Kasumi-1 (cell line): ENCODE measurements at places on chromosomes 12 and 14.
A peak's percentile ranks its signal among the peaks of the same experiment; 100 is the strongest.

GRCh38 chr14:22337521-22337920 is 251.5 kb downstream of the DAD1 start:
- no peak for DNase-seq

DNA sequence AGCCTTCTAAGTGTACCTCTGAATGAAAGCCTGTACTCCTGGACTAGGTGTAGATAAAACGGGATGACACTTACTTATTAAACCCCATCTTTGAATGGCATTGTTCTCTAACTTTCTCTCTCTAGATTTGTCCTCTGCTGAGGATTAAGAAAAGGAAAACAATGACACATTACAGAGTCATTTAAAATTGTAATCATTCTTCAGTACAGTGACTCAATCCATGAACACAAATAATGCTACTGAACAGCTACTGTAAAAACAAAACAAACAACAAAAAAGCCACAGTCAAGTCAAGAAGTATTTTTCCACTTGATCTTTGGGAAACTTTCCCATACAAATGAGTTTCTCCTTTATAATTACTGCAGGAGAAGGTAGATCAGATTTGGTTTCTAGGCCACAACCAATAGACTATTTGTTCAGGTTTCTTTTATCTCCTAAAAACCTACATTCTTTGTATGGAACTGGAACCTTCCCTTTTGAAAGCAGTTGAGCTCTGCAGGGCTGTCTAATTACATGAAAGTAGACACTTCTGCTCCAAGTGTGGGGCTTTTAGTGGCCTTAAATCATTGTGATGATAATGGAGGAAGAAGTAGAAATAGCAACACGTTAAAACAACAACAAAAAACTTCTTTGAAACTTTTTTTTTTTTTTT is 219.1 kb downstream of the ESR2 start:
- no peak for DNase-seq

DNA sequence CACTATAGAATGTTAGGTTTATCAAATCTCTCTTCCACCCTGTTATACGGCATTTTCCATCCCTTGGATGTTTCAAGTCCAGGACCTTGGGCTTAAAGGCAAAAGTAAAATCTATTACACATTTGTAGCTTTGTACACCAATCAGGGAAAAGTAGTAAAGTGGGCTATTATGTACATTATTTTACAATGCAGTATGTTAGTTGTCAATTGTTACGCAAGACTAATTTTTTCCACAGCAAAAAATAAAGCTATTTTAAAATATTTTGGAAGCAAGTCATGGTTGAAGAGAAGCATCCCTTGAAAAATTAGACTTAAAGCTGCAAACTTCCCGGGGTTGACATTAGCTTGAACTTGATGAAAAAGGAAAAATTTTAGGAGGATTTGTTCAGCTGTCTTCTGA is 476.2 kb downstream of the DIO2 start:
- no peak for DNase-seq

DNA sequence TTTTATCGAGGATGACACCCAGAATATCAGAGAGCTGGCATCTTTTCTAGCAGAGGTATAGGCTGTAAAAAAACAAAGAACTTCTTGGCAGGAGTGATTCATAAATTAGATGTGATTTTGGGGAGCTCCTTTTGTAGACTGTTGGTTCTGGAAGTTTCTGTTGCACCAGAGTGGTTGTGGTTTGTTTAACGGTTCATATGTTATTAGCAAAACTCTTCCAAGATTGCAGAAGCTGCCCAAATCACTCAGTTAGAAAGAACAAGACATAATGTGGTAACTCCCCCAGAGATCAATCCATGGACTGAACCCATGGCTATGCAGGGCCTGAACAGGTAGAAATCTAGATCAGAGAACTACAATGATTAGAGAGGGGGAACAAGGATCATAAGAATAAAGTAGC is 6.7 kb upstream of the RNASE10 start:
- DNase-seq: peak; percentile 24

GRCh38 chr12:27333403-27334009 is 870 bp downstream of the BMAL2 start:
- DNase-seq: peak; percentile 31

DNA sequence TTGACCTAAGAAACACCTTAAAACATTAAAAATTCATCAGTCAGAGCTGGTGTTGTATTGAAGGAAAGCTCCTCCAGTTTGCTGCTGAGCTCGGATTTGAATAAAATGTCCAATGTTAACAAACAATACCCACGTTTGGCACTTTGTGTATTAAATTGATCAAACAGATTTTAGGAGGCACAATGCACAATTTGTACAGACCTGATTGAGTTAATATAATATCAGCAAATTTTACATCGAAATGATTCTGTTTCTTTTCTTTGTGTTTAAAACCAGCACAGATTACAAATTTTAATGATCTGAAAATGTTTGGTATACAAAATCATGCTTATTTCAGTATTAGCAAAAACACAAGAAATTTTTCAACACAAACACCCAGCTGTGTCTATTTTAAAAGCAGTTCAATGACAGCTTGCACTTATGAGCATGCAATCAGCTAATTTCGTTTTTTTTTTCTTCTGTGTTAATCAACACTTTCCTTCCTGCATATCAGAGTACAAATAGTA is 2.8 kb upstream of the FOXG1 start:
- DNase-seq: no peak

DNA sequence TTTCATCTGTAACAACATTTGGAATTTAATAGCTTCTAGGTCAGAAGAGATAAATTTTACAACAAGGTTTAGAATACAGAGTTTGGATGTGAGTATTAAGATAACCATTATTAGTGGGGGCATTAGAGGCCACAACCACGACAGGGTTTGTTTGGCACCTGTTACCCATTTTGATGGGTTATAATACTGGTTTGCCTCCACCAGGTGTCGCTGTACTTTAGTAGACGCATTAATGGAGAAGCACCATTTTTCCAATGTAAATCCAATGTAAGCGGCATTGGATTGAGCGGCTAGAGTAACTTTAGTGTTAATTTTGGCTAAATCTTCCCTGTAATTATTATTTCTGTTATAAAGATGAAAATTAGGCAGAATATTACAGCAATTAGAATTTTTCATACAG is 136.2 kb downstream of the SLCO1B3 start:
- DNase-seq: peak; percentile 24

- no peak for DNase-seq
Observed at GRCh38 chr14:64174922-64175782, 119.0 kb downstream of the ESR2 start.

- no peak for DNase-seq
Observed at GRCh38 chr14:37139710-37140109, 32.7 kb downstream of the SLC25A21 start.

DNA sequence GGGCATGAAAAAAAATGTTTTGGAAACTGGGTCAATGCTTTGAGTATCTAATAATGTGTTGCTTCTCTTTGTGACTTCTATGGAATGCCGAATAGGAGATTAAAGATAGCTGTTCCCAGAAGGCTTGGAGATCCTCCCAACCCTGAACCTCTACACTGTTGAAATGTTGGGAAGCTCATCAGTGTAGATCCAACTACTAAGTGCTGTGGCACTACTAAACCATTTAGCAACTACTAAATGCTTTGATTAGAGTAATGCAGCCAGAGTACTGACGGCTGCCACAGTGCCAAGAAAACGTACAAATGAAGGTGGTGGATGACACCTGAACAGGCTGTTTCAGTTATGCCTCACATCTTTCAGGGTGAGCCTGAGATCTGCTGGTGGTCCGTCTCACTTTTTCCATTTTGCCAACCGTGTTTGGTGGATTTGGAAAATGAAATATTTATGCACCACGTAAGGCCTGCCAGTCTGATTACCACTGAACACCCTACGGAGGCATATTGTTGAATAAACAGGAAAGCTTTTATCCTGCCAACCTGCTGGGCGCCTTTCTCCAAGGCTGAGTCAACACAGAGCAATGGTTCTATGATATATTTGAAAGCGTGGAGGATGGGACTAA is 938.0 kb upstream of the FLRT2 start:
- no peak for DNase-seq

GRCh38 chr12:122031342-122032216 is 9.9 kb downstream of the BCL7A start:
- peak; percentile 45 for DNase-seq

DNA sequence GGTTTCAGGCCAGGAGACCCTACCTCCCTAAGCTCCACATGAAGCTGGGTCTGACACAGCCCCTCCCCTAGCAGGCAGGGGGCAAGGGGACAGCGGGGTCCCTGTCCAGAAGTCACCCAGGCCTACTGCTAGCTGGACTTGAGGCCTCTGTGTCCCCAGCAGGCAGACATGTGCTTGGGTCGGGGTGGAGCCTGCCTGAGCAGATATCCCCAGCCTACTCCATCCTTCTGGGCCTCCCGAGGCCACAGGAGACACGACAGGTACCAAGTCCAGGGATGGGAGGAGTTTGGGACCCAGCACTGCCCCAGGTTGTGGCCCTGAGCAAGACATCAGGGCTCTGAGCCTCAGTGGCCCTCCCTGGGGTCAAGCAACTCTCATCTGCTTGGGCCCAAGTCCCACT is 105.2 kb upstream of the EIF5 start:
- no peak for DNase-seq

DNA sequence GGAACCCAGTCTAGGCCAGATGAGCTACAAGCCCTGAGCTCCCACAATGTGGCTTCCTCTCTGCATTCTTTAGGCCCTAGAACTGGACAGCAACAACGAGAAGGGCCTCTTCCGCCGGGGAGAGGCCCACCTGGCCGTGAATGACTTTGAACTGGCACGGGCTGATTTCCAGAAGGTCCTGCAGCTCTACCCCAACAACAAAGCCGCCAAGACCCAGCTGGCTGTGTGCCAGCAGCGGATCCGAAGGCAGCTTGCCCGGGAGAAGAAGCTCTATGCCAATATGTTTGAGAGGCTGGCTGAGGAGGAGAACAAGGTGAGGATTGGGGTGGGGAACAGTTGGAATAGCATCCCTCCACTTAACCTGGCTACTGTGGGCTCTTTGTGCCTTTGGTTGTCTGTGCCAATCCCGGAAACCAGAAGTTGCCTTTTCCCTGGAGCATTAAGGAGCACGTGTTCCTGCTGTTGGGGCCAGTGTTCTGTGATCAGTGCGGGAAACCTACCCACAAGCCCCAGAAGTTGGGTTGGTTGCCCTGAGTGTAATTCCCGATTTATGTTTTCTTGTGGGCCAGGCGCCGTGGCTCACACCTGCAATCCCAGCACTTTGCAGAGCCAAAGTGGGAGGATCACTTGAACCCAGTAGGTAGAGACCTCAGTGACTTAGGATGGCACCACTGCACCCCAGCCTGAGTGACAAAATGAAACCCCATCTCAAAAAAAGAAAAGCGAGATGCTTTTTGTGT is 6.4 kb downstream of the FKBP4 start:
- DNase-seq: no peak

DNA sequence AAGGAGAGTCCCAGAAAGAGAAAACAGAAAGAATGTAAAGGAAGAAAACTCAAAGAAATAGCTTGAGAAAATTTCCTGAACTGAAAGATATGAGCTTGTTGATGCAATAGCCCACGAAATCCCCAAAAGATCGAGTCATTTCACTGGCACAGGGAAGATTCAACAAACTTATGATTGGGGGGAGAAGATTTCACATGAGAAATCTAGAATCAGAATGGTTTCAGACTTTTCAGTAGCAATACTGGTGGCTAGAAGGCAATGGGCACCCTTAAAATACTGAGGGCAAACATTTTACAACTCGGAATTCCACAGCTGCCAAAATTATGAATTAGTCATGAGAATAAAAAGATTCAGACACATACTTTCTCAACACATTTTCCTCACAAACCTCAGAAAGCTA is 8.9 kb upstream of the KRT7 start:
- no peak for DNase-seq

DNA sequence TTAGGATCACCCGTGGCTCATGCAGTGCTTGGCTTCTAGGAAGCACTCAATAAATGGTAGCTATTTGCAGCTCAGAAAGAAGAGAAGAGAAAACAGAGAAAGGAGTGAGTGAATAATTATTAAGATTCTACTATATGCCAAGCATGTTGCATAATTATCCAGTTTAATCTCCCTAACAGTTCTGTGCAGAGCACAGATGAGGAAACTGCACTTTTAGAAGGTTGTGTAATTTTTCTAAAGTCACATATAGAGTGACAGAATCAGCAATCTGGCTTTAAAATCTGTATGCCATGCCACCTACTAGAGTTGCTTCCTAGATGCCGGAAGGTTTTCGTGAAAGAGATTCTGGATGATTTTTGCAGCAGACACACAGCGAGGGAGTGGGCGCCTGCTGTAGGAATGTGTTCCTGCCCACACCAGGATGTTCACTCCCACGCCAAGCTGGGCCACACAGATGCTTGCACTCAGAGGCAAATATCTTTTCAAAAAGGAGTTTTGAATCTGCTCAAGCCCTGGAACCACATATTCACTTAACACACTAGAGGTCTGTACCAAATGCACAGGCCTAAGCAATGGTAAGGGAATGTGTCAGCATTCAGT is 50.2 kb upstream of the SMCO2 start:
- DNase-seq: peak; percentile 11

- no peak for DNase-seq
Observed at GRCh38 chr14:36619853-36620252, 37.4 kb upstream of the NKX2-8 start.

DNA sequence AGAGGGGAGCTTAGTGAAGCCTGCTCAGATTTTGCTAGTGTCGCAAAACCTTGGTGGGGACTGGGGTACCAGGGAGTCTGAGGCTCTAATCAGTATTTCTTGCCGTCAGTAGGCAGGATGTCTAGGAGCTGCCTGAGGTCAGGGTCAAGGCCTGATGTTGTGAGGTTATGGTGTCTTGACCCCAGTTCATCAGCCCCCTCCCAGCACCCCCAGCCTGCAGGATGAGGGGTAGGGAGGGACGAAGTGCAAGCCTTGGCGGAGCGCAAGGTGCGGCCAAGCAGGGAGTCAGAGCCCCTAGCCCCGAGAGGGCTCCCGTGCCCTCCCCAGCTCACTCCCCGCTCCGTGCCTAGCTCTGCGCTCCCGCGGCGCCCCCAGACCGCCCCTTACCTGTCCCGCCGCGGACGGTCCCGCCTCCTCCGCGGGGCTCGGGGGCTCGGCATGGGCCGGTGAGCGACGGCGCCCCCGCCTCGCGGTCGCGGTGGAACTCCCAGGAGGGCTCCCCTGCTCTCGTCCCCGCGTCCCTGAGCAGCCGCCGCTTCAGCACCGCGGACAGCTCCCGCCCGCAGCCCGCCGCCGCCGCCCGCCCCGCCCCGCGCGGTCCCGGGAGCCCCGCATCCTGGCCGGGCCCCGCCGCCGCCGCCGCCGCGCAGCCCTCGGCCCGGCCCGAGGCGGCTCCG is 347 bp downstream of the SYNDIG1L start:
- no peak for DNase-seq

GRCh38 chr12:118237052-118237665 is 101.2 kb downstream of the PEBP1 start:
- DNase-seq: peak; percentile 87

- DNase-seq: no peak
Observed at GRCh38 chr14:75264036-75264435, 14.6 kb upstream of the FOS start.

GRCh38 chr12:122318607-122319605 is 52.6 kb upstream of the VPS33A start:
- DNase-seq: no peak
